H7 (cell line): ENCODE measurements at places on chromosomes 1 and 21.
A peak's percentile ranks its signal among the peaks of the same experiment; 100 is the strongest.

DNA sequence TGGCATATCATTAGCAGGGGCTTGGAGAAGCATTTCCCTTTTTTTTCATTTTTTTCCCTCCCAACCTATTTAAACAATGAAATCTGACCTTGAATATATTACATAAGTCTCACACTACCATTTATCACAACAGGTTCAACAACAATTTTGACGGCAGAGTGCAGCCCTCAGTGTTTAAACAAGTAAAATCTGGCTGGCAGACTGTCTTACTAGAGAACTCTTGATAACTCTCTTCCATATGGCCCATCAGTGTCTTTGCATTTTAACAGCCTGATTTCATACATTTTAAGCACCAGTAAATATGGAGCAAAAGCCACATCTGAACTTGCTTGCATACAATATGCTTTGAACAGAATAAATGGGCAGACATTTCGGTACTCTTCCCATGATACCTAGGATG, 213.0 kb downstream of the KCTD3 start:
- DNase-seq: no peak

DNA sequence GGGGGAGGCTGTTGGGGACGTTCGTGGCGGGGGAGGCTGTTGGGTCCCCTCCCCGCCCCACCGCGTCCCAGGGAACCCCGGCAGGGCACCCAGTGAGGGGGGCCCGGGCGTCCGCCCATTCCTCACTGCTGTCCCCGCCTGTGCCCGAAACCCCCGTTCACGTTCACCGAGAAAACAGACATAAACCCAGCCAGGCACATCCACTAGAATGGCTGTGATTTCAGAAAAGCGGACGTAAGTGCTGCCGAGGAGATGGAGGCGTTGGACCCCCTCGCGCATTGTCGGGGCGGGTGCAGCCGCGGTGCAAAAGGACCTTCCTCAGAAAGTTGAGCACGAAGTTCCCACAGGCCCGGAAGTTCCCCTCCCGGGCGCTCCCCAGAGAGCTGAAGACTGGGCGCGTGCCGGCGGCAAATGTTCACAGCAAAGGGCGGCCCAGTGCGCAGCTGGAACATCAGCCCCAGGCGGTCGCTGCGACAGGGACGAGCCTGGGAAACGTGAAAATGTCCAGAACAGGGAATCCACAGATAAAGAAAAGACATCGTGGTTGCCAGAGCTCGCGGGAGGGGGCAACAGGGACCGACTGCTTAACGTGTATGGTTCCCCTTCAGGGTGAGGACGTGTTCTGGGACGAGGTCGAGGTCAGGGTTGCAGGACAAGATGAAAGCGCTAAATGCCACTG, 18.5 kb upstream of the SAMD11 start:
- DNase-seq: peak; percentile 85

DNA sequence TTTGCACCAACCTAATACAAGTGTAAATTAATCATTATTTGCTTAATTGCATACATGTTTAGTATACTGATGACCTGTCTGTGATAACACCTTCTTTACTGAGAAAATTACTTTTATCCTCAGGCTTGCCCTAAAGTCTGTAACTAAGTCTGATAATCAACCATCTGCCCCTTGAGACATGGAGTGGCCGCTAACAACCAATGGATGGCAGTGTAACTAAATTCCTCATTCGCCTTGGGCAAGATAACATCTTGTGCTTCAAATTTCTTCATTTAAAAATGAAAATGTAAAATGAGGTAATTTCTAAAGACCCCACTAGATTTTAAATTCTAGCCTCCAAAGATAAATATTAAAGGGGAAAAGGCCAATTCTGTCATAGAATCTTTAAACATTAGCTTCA, 85.1 kb downstream of the ENAH start:
- peak; percentile 20 for DNase-seq

DNA sequence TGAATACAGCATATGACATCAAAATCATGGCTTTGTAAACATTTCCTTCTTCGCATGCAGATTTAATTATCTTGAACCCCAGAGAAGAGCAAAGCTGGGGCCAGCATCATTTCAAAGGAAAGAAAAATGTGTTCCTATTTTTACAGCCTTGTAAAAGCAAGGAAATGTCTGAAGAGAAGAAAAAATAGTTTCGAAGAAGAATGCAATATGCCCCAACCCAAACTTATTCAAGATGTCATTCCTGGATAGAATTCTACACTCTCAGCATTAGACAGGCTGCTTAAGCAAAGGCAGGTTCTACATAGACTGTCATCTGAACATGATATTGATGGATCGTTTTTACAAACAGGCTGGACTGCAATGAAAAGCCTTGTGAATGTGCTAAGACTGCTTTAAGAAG, 900.8 kb downstream of the TTLL7 start:
- DNase-seq: no peak

- no peak for DNase-seq
These were observed 599.5 kb upstream of the B3GALT2 start for GRCh38 chr1:193785850-193786420.

- no peak for DNase-seq
These were observed 587 bp downstream of the SCNM1 start for GRCh38 chr1:151166505-151166956.

- DNase-seq: peak; percentile 43
These were observed 1.1 kb downstream of the SLC35F3 start for GRCh38 chr1:233905416-233906051.

- peak; percentile 66 for DNase-seq
These were observed 16.2 kb downstream of the HLX start for GRCh38 chr1:220895412-220895946.

- DNase-seq: no peak
These were observed 618.4 kb upstream of the USP24 start for GRCh38 chr1:55833529-55834091.

DNA sequence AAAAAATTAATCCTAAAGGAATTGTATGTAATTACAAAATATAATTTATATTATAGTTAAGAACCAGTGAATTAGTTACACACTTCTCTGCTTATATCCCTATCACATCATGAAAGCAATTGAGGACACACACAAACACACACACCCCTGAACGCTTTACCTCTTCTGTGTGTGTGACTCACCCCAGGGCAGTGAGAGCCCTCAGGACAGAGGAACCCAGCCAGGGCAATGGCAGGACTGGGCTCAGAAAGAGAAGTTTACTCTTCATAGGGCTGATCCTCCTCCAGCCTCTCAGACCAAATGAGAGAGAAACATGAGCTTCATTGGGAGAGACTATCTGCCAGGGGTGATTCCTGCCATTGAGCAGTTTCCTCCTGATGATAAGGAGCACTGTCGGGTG, 38.1 kb downstream of the SLC44A3 start:
- DNase-seq: no peak

DNA sequence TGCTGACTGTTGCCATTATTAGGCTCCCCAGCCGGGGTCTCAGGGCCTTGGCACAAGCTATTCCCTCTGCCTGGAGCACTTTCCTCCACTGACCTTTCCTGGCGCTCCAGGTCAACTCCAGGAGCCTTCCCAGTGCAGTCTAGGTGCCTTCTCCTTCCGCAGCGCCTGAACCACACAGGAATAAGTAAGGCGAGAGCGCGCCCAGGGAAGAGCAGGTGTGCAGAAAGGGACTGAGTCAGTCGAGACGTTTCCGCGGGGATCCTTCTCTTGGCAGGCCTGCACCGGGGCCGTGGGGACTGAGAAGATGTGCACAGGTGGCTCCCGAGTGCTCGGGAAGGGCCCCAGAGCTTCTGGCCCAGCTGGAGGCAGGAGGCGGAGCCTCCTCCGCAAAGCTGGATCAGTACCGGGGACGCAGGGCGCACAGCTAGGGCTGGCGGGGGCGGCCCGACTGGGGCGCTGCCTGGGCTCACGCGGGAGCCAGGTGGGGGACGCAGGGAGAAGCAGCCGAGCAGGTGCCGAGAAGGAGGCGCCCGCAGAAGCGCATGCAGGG, 765 bp upstream of the BMP8A start:
- DNase-seq: peak; percentile 85

GRCh38 chr1:219564109-219564508, 48.8 kb downstream of the ZC3H11B start:
- no peak for DNase-seq
